Stimulated activated CD8-positive, alpha-beta memory T cell treated with anti-CD3 and anti-CD28 coated beads, Interleukin-15, amount 100 ng/mL, for 1 hour (primary cell): ENCODE measurements at places on chromosomes 1 and 21.

DNA sequence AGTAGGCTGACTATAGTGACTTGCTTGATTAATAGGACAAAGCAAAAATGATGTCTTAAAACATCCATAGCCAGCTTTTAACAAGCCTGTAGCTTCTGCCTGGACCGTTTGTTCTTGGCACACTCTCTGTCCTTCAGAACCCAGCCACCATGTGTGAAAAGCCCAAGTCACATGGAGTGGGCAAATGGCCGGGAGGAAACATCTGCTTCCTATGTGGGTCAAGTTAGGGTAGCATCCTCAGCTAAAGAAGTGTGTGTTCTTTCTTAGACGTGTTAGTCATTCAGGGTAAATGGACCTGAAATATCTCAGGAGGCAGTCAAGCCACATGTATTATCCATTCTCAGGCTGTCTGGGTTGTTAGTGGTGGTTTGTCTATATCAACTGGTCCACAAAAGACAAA is 23.4 kb downstream of the RD3 start:
- no peak for DNase-seq

DNA sequence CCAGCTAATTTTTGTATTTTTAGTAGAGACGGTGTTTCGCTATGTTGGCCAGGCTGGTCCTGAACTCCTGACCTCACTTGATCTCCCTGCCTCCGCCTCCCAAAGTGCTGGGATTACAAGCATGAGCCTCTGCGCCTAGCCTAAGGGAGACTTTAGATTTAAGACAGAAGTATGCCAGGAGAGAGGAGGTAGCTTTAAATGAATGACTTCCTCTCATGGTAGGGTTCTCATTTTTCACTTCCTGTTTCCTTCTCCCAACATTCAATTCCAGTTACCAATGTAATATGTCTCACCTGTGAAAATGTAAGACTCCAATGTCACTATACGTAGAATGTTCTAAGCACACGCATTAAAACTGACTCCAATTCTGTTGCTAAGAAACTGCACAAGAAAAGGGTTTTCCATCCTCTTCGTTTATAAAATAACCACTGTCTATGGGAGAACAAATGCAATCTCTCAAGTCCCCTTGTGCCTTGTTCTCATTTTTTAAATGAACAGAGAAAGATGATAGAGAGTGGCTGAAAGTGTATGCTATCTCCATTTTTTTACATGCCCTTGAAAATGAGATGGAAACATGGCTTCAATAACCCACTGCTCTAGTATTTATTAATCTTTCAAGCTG is 140.0 kb downstream of the SLC45A1 start:
- no peak for DNase-seq

DNA sequence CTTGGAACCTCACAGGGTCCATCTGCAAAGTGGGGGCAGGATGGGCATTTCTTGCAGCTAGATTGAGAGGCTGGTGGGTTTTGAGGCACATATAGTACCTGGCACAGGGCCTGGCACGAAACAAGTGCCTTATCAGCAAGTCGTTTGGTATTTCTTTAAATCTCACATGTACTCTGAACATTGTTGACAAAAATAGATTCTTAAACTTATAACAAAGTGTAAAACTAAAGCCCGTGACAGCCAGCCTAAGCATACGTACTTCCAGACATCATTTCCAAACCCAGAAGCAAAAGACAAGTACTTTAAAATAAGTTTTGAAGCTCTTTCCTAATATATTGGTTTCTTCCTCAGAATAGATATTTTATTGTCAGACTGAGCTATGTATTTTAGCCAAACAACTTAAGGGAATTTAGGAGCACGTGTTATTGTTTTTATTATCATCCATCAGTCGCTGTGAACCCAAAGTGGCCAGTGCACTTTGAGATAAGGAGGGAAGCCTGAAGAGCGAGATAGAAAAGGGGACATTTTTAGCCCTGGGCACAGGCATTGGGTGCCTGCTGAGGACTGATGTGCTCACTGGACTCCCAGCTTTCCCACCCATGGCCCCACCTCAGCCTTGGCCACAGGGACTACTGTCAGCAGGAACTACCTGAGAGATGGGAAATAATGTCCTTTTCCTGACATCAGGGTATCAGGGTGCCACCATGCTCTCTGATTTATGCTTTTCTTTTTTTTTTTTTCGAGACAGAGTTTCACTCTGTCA is 3.0 kb downstream of the FBLIM1 start:
- DNase-seq: no peak

DNA sequence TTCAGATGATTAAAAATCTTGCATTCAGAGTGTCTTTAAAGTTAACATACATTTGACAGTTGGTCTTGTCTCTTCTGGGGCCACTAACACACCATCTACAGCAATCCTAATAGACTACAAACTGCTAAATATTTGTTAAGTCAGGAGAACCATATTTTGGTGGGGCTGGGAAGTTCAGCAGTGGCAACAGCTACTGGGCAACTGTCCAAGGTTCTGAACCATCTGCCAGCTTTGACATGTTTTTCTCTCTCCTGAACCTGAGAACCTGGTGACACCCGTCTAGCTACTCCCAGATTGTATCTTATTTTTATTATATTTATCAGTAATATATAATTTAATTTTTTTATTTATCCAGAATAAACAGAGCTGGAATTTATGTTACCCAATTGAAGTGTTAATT is 199.0 kb upstream of the DPYD start:
- DNase-seq: no peak

- DNase-seq: no peak
These were observed 102.6 kb downstream of the ADSS2 start for GRCh38 chr1:244349103-244349531.
